Tongue (tissue), 3 donors: ENCODE measurements at places on chromosomes 1 and 21.

DNA sequence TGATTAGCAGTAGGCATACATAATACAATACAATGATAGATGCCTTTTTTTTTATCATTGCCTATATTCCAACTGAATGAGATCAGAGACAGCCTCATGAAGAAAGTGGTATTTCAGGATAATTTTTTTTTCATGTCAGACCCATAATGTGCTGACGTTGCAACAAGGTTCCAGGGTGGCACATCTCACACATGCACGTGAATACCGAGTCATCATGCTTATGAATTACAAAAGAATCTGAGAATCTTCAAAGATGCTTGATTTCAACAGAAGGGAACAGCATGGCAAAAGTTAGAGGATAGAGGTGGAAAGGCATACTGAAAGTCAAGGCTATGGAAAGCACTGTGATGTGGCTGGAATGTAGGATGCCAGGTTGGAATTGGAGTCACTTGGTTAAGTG is 5.0 kb upstream of the RNF11 start:
- DNase-seq, result no peak

- peak; percentile 23 for DNase-seq
Observed at GRCh38 chr21:31927689-31928353, 55.0 kb downstream of the HUNK start.

DNA sequence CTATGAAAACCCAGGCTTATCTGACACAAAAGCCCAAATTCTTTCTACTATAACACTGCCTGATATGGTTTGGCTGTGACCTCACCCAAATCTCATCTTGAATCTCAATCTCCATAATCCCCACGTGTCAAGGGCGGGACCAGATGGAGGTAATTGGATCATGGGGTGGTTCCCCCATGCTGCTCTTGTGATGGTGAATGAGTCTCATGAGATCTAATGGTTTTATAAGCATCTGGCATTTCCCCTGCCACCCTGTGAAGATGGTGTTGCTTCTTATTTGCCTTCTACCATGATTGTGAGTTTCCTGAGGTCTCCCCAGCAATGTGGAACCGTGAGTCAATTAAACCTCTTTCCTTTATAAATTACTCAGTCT is 123.3 kb upstream of the USP24 start:
- DNase-seq, result no peak

DNA sequence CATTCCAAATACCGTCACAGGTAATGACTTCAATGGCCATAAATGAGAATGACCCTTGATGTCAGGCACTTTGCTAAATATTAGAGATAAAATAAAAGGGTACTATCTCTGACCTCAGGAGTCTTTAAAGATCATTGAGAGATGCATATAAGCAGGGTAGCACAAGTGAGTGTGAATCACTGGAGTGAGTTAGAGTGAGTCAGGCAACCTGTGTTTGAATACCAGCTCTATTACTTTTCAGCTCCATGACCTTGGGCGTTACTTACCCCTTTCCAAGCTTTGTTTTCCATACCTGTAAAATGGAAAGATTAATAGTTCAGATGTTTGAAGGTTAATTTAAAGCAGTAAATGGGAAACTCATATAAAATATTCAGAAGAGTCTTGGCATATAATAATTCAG is 1058.0 kb upstream of the ADGRL4 start:
- DNase-seq, result no peak

- DNase-seq, result no peak
Observed at GRCh38 chr1:84382127-84382526, 16.2 kb upstream of the DNASE2B start.

- DNase-seq, result peak; percentile 69
Observed at GRCh38 chr21:44994695-44995342, 55.0 kb downstream of the SLX9 start.

GRCh38 chr21:45466330-45467220 is 61.6 kb downstream of the COL18A1 start:
- peak; percentile 73 for DNase-seq

GRCh38 chr1:227917081-227917950 is 30.4 kb downstream of the WNT9A start:
- peak; percentile 53 for DNase-seq

DNA sequence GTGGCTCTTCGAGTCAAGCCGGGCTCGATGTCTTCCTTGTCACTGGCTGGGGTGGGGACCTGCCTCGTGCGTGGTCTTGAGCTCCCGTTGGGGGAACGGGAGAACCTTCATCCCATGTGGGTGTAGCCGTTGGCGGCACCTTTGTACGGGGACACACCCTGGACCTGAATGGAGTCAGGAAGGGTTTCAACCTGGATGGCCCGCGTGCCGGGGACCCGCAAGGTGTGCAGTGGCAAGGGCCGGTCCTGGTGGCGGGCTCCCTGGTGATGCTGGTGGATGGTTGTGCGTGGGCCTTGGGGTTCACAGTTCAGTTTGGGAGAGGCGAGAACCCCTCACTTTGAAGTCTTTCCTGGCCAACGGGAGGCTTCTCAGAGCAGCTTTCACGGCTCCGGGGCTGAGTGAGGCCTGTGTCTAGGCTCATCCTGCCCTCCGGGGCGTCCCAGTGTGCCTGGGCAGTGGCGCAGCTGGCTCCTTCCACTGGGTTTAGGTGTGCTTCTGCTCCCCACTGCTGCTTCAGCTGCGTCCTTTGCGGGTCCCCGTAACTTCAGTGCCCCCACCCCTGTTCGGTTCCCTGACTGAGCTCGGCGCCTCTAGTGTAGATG is 11.4 kb downstream of the SKI start:
- no peak for DNase-seq

- DNase-seq, result no peak
Observed at GRCh38 chr1:172952516-172952915, 98.2 kb downstream of the TNFSF18 start.

DNA sequence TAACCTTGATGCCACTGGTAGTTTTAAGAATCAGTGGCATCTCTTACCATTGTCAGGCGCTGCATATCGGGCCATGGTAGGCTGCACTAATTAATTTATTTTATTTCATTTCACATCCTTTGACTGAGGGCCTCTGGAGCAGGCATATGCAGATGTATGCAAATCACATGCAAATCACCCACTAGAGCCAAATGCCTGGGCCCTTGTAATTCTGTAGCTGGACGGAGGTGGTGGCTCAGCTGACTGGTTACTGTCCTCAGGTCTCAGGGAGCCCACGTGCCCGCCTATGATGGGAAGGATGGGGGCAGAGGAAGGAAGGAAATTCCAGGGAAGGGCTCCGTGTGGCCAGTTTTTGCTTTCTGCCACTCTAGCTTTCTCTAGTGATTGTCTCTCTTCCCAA is 122.7 kb downstream of the IGSF21 start:
- no peak for DNase-seq

- DNase-seq, result no peak
Observed at GRCh38 chr1:245039196-245039595, 115.6 kb upstream of the KIF26B start.

- no peak for DNase-seq
Observed at GRCh38 chr1:209600541-209600940, 17.0 kb downstream of the CAMK1G start.

DNA sequence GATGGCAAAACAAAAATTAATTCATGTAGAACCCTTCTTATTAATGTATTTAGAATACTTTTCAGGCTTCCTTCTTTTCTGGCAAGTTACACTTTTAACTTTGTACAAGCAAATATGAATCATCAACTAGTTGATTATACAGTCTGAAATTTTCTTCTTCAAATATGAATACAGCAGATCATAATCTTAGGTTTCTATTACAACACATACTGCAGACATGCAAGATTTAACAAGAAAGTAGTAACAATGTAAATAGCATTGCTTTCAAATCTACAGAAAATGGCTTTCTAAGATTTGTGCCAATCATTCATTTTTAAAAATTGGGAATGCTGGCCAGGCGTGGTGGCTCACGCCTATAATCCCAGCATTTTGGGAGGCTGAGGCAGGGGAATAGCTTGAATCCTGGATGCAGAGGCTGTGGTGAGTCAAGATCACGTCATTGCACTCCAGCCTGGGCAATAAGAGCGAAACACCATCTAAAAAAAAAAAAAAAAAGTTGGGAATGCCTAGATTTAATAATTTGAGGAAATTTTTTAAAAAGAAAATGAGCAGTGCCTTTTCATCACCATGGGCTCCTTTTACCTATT is 68.4 kb upstream of the DPYD start:
- no peak for DNase-seq

DNA sequence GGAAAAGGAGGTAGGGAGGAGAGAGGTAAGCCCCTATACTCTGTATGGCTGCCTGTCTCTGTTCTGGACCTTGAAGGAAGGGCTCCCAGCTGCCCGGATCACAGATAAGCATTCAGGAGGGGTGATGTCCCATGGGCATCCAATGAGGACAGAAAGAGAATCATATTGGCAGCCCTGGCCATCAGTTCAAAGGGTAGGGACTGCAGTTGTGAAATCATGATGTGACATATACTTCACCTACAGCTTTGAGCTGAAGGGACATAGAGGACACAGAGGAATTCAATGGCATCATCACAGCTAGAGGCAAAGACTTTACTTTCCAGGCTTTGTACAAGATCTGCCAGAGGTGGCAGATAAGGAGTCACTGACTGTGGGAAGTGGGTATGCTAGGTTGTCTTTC is 21.6 kb downstream of the DDX20 start:
- no peak for DNase-seq

DNA sequence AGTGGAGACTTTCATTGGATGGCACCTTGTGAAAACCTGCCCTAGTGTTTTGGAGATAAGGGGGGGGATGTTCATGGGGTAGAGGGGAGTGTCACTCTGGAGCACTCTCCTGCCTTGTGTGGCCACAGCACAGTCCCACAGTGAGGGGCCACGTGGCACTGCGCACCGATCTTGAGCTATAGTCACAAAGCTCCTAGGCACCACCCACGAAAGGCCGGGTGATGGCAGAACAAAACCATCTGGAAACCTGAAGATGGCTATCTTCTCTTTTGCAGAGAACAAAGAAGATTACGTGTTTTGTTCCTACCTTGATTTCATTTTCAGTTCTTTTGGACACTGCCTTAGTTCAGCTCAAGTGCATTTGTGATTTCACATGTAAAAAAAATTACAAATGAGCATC is 220.6 kb downstream of the RGS7 start:
- DNase-seq, result no peak

DNA sequence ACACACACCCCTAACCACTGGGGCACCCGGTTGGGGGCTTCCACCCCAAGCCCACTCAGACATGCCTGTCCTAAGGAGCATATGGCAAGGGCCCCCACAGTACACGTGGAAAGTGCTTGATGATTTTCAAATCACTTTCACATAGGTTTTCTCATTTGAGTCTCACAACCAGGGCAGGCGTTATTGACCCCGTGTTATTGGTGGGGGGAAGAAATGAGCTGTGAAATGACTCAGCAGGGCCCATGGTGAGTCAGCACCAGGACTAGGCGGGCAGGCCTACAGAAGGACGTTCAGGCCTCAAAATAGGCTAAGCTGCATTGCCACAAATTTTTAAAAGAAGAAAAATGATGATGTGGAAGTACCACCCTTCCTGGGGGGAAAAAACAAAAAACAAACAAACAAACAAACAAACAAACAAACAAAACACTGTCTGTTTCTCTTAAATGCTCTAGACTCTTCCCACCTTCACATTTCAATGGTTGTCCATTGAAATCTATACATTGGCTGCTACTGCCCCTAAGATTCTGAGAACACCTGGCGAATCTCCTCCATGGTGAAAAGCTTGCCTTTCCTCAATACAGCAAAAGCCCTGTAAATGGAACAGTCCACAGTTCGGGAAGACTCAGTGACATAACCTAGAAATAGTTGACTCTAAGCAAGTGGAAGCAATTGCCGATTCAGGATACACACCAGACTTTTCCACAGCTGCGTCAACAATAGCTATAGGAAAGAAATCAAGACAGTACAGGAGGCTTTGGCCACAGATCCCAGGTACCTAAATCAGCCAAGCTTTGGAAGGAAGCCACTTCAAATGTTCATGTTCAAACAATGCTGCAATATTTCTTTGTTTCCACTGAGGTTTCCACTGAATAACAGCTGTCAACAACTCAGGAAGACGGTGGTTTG is 234.7 kb downstream of the TOMM20 start:
- DNase-seq, result peak; percentile 93

GRCh38 chr1:183982172-183982963 is 55.2 kb downstream of the COLGALT2 start:
- DNase-seq, result no peak

DNA sequence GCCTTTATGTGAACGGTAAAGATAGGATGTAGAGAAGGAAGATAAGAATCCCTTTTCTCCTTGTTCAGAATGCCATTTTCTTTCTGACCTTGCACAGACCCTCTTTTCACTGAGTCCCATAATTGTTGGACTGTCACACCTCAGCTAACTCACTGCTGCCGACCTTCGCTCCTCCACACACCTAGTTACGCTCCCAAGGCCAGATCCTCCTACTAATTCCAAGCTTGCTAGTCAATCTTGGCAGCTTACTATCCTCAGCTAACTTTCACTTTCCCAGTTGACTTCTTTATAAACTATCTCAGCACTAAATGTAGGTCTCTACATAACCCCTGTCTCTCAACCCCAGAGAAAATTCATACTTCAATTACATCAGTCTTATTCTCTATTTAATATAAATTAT is 471.8 kb upstream of the PRMT6 start:
- DNase-seq, result no peak

- DNase-seq, result peak; percentile 8
Observed at GRCh38 chr1:187537936-187538335, 709.2 kb downstream of the PLA2G4A start.

DNA sequence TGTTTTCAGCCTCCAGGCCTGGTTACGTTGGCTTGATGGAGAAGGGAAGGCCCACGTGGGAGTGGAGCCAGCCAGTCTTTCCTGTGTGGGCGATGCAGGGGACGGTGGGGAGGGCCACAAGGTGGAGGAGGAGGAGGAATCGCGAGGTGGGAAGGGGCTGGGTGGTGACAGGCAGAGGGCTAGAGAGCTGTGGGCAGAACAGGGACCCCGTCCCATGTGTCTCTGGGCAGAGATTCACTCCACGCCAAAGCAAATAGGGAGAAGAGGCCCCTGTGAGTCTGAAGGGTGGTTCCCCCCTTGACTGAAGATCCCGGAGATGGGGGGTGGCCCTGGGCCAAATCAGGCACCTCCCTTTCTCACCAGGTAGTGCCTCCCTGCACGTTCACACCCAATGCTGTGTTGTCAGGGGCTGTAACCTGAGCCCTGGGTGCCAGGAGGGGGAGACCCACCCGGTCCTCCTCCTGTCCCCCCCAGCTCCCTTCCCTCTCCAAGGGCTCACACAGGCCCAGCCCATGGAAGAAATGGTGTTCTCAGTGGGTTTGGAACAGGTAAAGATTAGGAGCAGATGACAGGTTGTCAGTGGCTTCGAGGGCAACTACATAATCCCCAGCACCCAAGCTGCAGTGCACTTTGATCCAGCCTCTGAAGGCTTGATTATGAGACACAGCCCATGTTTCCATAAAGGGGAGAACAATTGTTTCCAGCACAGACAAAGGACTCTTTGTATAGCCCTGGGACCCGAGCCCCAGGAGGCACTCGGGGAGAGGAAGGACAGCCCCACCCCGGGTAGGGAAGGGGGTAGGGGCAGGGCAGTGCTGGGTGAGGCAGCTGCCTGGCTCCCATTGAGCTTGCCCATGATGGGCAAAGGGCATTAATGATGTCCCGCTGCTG is 37.7 kb upstream of the GPR37L1 start:
- peak; percentile 65 for DNase-seq
